NCI-H2029 treated with DMSO at 0.1 percent for 48 hours (cell line): ENCODE measurements at places on chromosomes 13 and 19.
A peak's percentile ranks its signal among the peaks of the same experiment; 100 is the strongest.

GRCh38 chr13:77507931-77508776 is 27.4 kb upstream of the SCEL start:
- peak; percentile 42 for DNase-seq

GRCh38 chr19:17499648-17500446 is 11.6 kb upstream of the PGLS start:
- DNase-seq: peak; percentile 79

DNA sequence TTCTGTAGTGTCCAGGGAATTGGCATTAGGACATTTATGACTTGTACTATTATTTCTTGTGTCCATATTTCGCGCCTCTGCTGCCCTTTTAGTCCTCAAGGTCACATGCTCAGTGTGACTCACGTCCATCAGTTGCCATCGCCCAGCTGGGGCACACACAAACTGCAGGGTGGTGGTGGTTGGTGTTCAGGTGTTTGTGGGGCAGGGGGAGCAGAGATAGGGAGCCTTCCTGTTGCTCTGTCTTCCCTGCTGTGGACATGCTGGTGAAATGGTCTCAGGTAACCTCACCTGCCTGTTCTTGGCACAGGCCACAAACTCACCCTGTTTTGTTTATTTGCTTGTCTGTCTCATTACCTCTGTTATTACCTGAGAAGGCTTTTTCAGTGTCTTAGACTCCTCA is 22.4 kb downstream of the PRR12 start:
- DNase-seq: peak; percentile 44

DNA sequence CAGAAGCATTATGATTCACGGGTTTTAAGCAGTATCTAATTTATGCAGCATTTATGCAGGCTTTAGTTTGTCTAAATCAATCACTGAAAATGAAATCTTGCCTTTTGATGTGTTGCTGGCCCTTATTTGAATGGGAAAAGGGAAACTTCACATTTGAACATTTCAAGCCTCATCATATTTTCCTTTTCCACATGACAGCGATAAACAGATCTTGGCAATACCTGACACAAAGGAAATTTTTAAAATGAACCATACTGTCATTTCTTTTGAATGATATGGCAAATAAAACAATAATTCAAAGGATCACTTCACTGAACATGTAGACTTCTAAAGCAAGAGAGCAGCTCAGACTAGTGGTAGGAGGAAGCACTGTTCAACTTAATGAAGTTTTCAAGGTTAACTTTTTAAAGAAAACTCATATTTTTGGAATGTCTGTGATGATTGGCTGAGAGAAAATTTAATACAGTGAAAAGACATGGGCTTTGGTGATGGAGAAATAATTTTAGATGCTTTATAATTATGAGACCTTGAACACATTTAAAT is 198.1 kb downstream of the OXGR1 start:
- DNase-seq: no peak

- no peak for DNase-seq
Measured at GRCh38 chr19:52094526-52095130, 937 bp downstream of the ZNF841 start.

GRCh38 chr13:112968380-112968909 is 569 bp upstream of the MCF2L start:
- DNase-seq: no peak

GRCh38 chr13:95253033-95253432 is 48.2 kb downstream of the ABCC4 start:
- no peak for DNase-seq

DNA sequence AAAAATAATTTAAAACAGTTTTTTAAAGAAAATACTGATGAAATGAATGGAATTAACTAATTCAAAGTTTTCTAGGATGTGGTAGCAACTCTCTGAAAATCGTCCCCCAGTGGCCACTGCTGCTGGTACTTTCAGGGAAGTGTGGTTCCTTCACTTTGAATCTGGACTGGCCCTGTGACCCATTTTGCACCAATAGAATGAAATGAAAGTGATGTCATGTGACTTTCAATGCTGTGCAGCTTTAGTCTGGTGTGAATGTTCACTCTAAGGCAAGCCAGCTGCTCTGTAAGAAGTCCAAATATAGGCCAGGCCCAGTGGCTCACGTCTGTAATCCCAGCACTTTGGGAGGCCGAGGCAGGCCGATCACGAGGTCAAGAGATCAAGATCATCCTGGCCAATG is 26.4 kb upstream of the HNRNPA1L2 start:
- no peak for DNase-seq

DNA sequence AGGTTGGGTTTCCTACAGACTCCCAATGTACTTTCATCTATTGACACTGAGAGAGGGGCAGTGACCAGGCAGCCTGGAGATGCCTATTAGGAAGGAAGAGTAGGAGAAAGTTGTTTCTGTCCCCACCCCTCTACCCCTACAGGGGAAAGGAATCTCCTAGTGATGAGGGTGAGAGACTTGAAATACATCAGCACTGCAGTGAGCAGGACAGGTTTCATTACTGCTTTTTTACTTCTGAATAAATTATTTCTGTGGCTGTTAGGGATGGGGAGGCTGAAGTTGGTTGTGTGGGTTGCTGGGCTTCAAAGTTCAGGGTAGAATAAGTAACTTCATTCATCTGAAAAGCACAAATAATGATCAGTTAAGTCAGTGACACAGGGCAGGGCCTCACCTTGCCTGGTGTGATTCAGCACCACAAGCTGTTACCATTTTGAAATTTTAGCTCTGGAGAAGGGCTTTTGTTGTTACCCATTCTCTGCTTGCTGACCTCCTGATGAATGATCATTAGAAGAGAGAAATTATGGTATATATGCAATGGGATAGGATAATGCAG is 19.3 kb downstream of the CEACAM1 start:
- no peak for DNase-seq

- DNase-seq: no peak
Measured at GRCh38 chr13:41186481-41186880, 7.9 kb downstream of the KBTBD7 start.
